NCI-H1092 (cell line): ENCODE measurements at places on chromosomes 2 and 18.

- no peak for DNase-seq
Observed at GRCh38 chr2:199144036-199144435, 313.7 kb downstream of the SATB2 start.

GRCh38 chr2:166081131-166081632 is 46.6 kb downstream of the SCN1A start:
- DNase-seq: no peak

DNA sequence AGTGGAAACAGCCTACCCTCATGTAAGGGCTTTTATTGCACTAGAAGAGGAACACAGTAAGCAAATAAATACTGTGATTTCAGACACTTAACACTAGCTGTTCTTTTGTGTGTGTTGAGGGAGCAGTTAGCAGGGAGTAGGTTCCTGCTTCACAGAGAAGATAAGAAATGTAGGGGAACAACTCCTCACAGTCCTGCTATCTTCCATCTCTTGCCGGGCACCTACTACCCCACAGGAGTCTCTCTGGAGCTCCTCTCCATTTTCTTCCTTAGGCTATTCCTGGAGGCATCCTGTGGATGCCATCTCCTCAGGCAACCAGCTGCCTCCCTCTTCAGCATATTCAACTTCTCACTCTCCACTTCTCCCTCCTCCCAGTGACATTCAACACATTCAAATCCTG is 145.0 kb downstream of the SRBD1 start:
- no peak for DNase-seq

- DNase-seq: no peak
Observed at GRCh38 chr2:26290001-26290400, 45.3 kb downstream of the HADHB start.

DNA sequence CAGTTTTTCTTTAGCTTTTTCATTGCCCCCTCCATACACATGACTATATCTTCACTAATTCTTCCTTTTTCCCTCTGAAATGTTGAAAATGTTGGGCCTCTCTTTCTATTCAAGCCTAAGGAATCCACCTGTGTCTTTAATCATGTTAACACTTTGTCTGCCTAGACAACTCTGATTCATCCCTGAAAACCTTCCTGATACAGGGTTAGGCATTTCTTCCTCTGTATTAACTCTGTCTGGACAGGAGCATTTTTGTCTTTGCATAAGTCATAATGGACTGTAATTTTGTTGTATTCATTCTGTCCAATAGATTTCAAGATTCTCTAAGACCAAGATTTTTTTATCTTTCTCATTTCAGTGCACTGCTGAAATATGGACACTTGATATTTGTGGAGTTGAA is 297.3 kb downstream of the IKZF2 start:
- DNase-seq: no peak

GRCh38 chr18:75068682-75069435 is 140.1 kb downstream of the PTGR3 start:
- DNase-seq: no peak

DNA sequence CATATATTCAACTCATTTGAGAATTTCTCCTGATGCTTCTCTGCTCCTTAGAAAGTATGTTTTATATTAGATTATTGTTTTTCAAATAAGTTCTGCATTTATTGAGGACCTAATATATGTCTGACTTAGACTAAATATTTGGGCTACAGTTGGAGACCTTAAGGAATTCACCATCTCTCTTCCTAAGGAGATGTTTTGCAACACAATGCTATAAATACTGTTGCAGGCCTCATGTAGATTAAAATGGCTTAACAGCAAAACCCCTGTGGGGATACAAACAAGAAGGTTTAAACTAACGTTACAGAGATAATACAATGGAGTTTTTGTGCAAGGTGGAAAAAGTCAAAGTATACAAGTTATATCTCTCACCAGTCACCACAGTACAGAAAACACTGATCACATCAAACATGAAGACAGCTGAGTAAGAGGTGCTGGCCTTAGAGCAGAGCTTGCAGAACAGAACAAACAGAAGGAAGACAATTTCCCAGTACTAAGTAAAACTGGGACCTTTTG is 20.1 kb upstream of the BMPR2 start:
- no peak for DNase-seq

DNA sequence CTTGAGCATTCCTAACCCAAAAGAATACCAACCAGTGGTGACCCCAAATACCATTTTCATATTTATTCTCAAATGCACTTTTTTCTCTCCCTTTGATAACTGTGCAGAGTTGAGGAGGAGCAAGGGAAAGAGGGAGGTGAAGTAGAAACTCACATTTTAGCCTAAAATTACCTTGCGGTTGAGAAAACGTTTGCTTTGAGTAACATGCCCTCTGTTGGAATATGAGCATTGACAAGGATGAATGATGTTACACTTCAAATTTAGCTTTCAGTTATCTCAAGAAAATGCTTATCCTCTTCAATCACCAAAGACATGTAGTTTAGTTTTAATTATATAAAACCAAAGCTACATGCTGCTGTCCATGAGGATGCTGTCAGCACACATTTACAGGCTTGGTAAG is 2.4 kb downstream of the GRP start:
- no peak for DNase-seq

- DNase-seq: no peak
Observed at GRCh38 chr18:6488956-6489355, 74.2 kb upstream of the L3MBTL4 start.

DNA sequence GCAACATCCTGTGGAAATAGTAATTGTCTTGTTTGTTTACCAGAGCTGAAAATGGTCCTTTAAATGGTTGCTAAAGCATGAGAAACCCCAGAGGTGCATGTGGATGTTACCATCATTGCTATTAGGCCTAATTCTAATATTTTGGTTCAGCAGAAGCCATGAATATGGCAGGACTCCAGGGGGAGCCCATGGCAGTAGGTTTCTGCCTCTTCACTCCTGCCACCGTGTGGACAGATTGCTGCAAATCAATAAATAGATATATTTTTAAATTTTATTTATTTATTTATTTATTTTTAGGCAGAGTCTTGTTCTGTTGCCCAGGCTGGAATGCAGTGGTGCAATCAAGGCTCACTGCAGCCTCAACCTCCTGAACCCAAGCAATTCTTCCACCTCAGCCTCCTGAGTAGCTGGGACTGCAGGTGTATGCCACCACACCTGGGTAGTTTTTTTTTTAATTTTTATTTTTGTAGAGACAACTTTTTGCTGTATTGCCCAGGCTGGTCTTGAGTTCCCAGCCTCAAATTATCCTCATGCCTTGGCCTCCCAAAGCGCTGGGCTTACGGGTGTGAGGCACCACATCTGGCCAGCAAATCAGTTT is 54.9 kb upstream of the CAPN13 start:
- peak; percentile 61 for DNase-seq

- DNase-seq: no peak
Observed at GRCh38 chr18:6341303-6341702, 73.4 kb downstream of the L3MBTL4 start.

- no peak for DNase-seq
Observed at GRCh38 chr2:185644828-185645227, 93.8 kb upstream of the FSIP2 start.

GRCh38 chr2:214075456-214075855 is 335.4 kb upstream of the VWC2L start:
- no peak for DNase-seq

- DNase-seq: no peak
Observed at GRCh38 chr2:231057590-231057989, 923 bp downstream of the PSMD1 start.

DNA sequence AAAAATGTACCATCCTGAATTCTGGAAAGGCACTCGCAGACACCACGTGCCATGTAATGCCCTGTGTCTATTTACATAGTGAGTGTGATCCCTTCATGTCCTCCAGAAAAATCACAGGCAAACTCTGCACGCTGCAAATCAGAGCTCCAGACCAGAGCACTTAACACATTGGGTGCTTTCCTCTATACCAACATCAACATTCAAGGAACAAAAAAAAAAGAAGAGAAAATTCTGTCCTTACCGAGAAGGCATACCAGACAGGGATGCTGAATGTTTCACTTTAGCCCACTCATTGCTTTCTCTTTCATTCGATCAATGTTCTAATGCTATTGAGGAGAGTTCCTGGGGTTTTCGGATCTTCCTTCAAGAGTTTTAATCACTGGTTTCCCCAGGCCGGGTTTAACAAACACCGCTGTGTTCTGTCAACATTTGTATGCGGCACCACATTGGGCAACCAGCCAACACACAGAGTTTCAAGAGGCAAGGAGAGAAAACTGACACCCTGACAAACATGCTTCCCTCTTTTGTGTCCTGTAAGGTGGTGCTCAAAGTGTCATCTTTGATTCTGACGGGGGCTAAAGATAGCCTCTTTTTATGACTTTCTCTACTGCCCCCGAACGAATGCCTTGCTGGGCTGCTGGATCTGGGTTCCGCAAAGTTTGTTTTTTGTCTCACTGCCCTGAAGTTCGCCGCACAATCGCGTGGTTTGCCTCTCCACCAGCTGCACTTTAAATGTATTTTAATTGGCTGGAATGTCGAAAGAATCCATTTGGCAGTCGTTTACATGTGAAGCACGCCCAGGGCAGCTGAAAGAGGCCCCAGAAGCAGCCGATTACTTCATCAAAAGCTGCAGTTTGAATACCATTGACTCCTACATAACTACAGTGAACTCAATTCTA is 106.4 kb upstream of the NCKAP5 start:
- peak; percentile 84 for DNase-seq

- DNase-seq: no peak
Observed at GRCh38 chr2:158923641-158924040, 44.8 kb upstream of the TANC1 start.

- DNase-seq: no peak
Observed at GRCh38 chr18:56191334-56191733, 447.1 kb downstream of the TXNL1 start.

DNA sequence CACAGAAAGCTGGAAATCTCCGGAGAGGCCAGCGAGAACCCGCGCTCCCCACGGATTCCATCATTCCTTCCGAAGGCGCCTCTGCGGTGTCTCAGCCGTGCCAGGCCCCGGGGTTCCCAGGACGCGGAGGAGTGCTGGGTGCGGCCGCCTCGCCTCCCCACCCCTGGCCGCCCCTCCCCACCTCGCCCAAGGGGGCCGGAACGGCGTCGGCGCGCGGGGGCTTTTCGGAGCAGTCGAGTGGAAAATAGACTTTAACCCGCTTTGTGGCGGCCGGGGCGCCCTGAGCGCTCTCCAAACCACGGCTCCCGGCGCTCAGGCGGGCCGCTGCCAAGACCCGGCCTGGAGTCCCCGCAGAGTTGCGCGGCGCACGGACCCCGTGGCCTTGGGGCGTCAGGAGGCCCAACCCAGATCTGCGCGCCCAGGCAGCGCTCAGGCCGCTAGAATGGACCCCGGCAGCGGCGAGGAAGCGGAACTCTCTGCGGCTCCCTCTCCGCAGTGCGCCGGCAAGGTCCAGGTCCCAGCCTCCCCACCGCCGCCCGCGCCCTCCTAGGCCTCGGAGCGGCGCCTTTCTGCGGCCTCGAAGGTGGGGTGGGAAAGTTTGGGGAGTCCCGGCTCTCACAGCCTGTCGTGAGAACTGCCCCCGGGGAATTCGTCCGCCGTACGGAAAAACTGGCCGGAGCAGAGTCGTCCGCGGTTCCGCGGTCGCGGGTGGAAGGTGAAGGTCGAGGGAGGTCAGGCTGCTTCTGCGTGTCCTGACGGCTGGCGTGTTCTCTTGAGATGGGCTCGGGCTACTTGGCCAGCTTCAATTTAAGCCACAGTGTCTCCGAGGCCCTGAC is 1.2 kb upstream of the EMX1 start:
- no peak for DNase-seq

GRCh38 chr18:37282386-37283037 is 283.1 kb downstream of the CELF4 start:
- no peak for DNase-seq

DNA sequence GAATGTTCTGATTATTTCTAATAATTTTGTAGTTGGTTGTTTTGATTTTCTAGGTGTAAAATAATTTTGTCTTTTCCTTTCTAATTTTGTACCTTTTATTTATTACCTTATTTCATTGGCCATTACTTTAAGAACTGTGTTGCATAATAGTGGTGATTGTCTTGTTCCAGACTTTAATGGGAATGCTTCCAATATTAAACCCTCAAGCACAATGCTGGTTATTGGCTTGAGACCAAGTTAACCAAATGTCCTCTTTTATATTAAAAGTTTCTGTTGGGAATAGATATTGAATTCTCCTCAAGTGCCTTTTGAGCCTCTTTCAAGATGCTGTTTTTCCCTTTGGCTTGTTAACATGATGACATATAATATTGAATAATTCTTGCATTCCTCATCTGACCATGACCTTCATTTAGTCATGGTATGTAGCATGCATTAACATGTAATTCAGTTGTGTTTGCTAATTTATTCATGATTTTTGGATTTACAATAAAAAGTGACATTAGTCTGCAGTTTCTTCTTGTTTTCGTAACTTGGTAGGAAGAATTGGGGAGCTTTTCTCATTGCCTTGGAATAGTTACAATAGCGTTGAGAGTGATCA is 141.7 kb downstream of the DIS3L2 start:
- no peak for DNase-seq

DNA sequence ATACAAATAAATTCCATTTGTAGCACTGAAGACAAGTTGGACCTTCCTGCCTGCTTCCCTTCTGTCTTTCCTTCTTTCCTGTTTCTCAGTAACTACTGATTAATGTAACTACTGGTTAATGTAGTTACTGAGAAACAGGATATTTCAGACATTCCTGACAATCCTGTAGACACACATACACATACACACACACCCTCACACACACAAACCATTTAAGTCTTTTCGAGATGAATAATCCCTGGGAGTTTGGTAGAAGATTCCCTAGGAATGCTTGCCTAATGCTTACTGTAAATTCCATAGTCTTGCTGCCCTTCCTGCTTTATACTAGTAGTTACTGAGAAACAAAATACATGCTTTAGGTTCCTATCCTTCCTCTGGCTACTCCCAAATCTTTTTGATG is 83.9 kb downstream of the PIK3C3 start:
- DNase-seq: no peak

- no peak for DNase-seq
Observed at GRCh38 chr2:222972420-222972819, 79.6 kb upstream of the KCNE4 start.

DNA sequence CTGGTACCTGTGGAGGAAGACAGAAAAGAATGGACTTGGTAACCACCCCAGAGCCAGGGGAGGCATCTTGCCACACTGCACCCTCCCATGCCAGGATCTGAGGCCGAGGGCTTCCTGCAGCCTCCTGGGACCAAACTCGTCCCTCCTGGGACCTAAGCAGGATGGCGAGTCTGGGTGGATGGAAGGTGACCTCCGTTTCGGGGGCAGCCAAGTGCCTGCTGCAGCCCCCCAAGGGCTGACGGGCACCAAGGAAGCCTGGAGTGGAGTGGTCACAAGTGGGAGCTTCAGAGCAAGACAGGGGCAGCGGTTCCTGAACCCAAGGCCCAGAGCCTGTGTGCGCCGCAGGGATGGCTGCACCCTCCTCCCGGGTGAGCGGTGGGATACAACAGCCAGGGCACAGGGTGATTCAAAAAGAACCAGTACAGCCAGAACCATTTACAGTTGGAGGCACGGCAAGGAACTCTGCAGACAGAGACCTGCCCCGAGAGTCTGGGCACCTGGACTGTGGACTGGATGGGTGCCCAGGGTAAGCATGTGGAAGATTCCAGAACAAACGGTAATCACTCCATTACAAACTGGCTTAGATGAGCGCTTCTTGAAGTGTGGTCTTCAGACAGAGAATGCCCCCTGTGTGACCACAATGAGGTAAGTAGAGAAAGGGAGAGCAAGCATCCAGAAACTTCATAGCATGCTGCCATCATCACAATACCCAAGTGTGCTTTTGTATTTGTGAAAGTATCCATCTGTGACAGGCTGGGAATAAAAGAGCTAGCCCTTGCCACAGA is 12.1 kb downstream of the HS1BP3 start:
- DNase-seq: no peak
